Activated naive CD4-positive, alpha-beta T cell treated with anti-CD3 and anti-CD28 coated beads for 36 hours (primary cell): ENCODE measurements at places on chromosomes 5 and 9. TPM values are rescaled to one million over a fixed set of nuclear protein-coding genes. Genes with fewer than 3 reads are reported as not detected.

Gene TMOD1
- total RNA-seq: 1.4 TPM

Gene KIF20A
- 81.9 TPM for total RNA-seq

Gene WNT8A
- total RNA-seq: not detected

Gene PCDHA1
- total RNA-seq: not detected

Gene FCN2
- not detected for total RNA-seq

Gene RASGRF2
- 9.2 TPM for total RNA-seq

Gene LCNL1
- total RNA-seq: not detected

- peak; percentile 88 for DNase-seq
Measured at GRCh38 chr9:130243015-130243881, 22.3 kb upstream of the HMCN2 start.

DNA sequence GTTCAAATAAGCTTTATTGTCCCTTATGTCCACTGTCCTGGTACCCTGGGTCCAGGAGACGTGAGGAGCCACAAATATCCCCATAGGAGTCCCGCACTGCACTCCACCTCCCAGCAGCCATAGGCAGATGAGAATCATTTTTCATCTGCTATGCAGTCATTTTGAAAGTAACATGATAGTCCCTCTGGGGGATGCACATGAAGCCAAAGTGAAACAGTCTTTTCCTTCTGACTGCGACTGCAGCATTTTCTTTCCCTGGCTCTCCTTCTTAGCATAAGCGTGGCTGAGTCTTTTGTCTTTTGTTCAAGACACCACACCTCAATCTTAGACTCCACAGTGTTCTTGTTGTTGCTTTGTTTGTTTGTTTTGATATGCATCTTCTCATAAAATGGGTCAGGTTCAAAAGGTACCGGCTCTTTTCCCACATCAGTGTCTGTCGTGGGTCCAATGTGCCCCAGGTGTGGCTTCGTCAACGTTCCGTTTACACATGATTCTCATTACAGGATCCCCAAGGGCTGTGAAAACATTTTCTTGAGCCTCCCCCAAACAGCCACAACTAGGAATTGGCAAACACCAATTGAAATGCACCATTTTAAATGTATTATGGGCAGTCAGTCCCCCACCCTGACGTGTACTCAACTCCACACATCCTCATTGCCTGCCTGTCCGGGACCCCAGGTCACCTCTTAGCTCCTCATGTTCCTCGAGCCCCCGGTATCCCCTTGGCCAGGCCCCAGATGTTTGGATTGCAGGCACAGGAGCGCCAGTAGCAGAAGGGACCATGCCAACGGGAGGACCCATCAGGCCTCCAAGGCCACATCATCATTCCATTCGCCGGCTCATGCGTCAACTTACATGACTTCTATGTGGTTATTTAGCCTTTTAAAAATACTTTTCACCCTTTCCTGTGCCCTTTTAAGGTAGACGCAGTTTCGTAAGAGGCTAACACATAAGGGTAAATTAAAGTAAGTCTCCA lies 237.8 kb upstream of the DAPK1 start:
- no peak for DNase-seq

DNA sequence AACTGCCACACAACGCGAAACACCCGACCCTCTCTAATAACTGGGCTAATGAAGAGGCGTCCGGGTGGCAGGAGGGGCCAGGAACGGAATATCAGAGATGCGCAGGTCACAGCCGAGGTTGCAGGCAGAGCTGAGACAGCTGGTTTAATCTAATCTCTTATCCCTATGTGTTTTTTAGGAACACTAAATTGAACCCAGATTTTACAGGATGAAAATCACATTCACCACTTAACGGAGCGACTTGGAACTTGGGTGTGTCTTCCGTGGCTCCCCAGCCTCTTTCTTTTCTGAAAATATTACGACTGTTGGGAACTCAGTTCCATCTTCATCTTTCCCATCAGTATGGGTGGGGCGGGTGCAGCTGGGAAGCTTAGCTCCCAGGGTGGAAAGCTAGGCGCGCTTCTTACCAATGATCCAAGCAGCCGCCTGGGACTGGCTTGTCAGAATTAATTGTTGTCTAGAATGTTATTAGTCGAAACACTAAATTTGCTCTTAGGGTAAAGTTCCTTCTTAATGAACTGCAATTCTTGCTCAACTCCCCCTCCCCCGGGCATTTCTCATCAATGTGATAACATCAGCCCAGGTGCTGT lies 92.5 kb downstream of the IRX2 start:
- no peak for DNase-seq

DNA sequence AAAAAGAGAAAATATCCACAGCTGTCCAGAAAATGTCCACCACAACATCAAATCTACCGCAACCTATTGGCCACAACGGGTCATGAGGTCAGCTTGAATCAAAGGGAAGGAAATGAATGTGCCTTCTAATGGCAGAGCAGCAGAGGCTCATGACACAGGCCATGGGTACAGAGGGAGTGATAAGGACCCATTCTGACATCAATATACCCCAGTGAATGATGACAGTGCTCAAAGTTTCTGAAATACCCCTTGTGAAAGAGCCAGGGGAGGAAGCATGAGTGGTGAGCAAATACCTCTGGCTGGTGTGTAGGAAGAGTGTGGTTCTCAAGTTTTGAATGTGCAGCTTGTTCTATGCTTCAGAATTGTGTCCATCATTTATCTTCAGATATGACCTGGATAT lies 348.2 kb downstream of the IRX1 start:
- no peak for DNase-seq

- DNase-seq: no peak
Measured at GRCh38 chr5:14156650-14157492, 13.7 kb downstream of the TRIO start.

DNA sequence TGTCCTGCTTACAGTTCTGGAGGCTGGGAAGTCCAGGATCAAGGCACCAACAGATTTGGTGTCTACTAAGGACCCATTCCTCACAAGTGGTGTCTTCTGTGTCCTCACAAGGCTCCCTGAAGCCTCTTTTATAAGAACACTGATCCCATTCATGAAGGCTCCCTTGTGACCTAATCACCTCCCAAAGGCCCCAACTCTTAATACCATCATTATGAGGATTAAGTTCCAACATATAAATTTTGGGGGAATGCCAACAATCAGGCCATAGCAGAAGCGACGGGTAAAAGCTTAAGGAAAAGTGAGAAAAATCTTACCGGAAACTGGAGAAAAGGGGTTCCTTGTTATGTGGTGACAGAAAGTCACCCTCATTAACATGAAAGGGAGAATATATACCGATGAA lies 11.2 kb downstream of the CTNNAL1 start:
- DNase-seq: no peak

DNA sequence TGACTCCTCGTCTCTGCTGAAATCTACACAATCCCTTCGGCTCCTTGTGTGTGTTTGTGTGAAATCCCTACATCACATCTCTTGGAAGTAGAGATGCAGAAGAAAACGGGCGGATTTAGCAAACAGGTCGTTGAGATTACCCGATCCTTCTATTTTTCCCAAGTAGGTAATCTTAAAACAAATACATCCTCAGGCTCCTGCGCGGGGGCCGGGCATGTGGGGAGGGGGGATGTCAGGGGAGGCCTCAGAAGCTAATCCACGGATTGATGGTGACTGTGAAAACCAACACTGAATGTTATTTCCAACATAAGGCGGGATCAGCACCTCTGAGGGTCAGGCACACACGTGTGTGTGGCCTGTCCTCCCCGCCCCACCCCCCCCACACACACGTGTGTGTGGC lies 137.8 kb downstream of the ROR2 start:
- DNase-seq: no peak
